RPMI8226 (cell line): ENCODE measurements at places on chromosomes 4 and X.

- no peak for DNase-seq
Measured at GRCh38 chrX:154819771-154820341, 14.6 kb upstream of the MPP1 start.

GRCh38 chrX:70592091-70592490 is 147.5 kb downstream of the DLG3 start:
- DNase-seq = no peak

- no peak for DNase-seq
Measured at GRCh38 chrX:140274811-140275525, 229.9 kb downstream of the SOX3 start.

- DNase-seq = no peak
Measured at GRCh38 chr4:128451270-128451905, 163.8 kb upstream of the PGRMC2 start.

GRCh38 chr4:5138389-5138788 is 87.1 kb downstream of the STK32B start:
- no peak for DNase-seq

GRCh38 chr4:188976644-188977115 is 837.4 kb downstream of the TRIML1 start:
- peak; percentile 78 for DNase-seq

DNA sequence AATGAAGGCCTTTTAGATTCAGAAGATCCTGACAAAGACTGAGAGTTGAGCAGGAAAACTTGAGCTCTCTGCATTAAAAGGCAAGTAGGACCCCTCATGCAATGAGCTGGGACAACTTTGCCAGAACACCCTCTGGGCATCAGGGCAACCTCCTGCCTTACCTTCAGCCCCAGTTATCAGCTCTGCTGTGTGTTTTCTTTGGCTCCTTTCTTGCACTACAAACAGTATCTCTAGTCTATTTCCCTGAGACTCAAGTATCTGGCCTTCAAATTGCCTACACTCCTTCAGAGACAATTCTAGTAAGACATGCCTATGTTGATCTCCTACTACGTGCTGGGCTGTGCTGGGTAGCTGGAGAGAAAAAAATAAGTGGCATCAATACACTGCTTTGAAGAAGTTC is 192.2 kb downstream of the MID1IP1 start:
- DNase-seq = no peak

DNA sequence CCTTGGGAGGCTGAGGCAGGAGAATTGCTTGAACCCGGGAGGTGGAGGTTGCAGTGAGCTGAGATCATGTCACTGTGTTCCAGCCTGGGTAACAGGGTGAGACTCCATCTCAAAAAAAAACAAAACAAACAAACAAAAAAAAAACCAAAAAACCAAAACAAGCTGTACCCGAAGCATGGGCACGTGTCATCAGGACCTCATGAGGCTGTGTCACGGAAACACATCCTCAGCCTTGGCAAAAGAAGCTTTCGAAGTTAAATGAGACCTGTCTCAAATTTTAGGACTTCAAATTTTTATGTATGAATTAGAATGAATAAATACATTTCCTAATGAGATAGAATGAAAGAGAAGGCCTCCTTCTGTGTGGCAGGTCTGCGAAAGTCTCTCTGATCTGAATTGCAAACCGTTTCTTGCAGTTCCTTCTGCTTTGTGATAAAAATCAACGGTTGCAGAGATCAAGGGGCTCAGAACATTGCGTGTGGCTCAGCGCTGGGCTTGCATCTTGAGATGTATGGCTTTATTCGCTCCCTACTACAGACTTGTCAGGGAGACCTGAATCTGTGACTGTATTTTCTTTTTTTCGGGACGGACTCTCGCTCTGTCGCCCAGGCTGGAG is 19.5 kb upstream of the CRLF2 start:
- DNase-seq = no peak

GRCh38 chrX:24395775-24396174 is 35.3 kb downstream of the SUPT20HL1 start:
- DNase-seq = peak; percentile 56

DNA sequence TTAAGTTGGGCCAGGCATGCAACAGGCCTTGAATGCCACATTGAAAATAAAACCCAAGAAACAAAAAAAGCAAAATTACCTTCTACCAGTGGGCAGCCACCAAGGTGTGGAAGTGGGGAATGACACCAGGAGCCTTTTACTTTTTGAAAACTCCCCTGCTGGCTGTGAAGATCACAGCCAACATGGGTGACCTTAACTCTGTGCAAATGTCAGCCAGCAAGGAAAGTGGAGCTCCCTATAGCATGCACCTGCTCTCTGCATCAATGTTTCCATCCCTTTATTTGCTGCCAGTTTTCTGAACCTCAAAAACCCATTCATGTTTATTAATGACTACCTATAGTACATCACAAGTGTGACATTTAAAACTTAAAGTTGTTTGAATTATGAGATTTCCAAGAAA is 63.7 kb downstream of the HS3ST1 start:
- no peak for DNase-seq

DNA sequence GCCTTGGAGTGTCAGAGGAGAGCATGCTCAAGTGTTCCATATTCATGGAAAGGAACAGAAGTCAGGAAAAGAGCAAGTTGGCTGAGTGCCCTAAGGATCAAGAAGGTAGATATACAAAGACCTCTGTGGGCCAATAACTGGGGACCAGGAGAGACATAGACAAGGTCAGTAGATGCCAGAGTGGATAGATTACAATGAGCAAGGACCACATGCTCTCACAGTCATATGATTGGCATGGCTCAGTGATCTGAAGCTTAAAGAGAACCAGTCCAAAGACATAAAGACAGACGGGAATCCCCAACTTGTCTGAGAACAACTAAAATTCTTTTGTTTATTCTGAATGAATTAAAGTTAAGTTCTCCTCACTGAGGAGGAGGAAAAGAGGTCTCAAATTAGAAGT is 289.7 kb downstream of the HS3ST1 start:
- DNase-seq = no peak

- DNase-seq = no peak
Measured at GRCh38 chr4:37951461-37952352, 8.5 kb upstream of the PTTG2 start.

DNA sequence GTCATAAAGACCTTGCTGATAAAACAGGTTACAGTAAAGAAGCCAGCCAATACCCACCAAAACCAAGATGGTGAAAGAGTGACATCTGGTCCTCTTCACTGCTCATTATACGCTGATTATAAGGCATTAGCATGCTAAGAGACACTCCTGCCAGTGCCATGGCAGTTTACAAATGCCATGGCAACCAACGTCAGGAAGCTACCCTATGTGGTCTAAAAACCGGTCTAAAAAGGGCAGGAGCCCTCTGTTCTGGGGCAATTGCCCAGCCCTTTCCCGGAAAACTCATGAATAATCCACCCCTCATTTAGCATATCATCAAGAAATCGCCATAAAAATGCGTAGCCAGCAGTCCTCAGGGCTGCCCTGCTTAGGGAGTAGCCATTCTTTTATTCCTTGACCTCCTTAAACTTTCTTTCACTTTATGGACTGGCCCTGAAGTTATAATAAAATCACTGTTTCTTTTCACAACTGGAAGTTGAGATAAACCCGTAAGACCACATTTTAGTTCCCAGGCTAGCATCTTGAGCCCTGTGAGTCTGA is 260.5 kb upstream of the FAT1 start:
- DNase-seq = no peak

- DNase-seq = peak; percentile 68
Measured at GRCh38 chr4:121272526-121272925, 108.3 kb downstream of the QRFPR start.

DNA sequence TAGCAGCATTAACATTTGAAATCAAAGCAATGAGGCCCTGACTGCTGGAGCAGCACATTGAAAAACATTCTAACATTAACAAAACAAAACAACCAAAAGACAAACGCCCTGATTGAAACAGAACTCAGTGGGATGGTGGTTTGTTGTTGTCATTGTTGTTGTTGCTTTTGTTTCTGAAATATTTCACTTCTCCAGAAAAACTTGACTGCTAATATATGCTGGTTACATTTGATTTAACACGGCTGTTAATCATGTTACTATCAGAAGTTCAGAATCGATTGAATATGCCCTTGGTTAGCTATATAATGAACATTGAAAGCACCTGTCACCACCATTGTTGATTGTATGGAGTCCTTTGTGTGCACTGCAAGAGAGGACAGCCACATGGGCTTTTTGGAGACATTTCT is 790.4 kb upstream of the GALNTL6 start:
- DNase-seq = no peak

DNA sequence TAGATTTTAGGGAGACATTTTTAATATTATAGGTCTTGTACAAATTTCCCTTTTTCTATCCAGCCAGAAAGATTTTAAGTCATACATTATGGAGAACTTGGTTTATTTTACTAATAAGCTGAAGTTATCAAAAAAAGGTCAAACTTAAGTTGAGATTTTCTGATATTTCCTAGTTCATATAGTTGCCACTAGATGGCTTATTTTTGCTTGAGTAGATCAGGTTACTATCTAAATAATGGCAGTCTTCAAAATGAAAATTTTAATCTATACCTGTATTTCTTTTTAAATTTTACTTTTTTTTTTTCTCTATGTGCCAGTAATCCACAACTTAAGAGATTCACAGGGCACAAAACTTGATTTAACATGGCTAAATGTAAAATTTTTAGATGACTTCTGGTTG is 52.3 kb downstream of the USP9X start:
- DNase-seq = no peak

DNA sequence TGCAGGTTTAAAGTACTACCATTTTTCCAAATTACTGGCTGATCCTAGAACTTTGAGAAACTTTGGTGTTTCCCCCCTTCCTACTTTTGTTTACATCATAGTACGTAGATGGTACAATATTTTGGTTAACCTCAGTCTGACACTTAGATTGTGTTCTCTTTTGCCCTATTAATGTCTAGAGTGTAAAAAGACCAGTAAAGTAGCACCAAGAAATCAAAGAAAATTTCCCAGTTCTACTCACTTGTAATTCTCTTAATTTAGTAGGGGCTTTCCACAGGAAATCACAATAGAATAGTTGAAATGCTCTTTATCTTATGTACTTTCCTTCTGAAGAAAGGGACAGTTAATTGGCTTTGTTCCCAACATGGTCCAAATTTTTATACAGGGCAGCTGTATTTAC is 51.6 kb downstream of the NFKB1 start:
- DNase-seq = no peak
